Effector memory CD4-positive, alpha-beta T cell (primary cell): ENCODE measurements at places on chromosomes 1 and 21.

DNA sequence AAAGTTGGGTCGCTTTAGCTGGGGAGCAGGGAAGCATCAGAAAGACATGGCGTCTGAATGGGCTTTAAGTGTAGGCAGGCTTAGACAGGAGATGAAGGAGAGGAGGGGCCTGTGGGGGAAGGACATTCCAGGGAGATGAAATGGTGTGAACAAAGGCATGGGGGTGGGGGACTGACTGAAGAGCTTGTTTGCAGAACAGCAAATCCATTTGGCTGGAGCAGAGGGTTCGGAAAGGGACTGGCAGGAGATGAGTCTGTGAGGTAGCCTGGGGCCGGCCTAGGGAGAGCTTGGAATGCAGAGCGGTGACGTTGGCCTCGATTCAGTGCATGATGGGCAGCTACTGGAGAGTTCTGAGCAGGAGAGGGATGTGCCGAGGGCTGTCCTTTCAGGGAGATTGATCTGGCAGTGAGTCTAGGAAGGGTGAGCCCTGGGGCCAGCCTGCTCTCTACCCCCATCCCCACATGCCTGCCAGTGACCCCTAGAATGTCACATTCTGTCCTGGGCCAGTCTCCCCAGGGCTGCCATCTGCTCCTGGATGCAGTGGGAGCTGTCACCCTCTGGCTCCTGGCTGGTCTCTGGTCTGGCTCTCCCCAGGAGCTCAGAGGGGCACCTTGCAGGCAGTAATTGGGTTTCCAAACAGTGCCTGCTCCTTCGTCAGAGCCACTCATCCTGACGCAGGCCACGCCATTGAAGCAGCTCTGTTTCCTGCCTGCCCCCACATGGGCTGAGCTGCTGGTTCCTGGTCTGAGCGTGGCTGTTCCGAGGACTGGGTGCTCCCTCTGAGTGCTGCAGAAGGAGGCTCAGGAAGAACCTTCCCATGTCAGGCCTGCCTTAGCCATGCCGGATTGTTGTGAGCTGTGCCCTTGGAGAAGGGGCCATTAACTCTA, 22.3 kb upstream of the TMEM222 start:
- H3K27me3 ChIP-seq, result no peaks in the 10 kb centered on the region
- no peak for DNase-seq
- H3K4me3 ChIP-seq, result no peak overlapping the region
- H3K27ac ChIP-seq, result no peak overlapping the region
- no peaks in the 10 kb centered on the region for H3K4me1 ChIP-seq

- no peaks in the 10 kb centered on the region for H3K36me3 ChIP-seq
- H3K4me3 ChIP-seq, result no peak overlapping the region
- no peak overlapping the region for H3K27ac ChIP-seq
Measured at GRCh38 chr1:9861360-9861759, 37.6 kb upstream of the CLSTN1 start.

- peaks cover 12% of the 10 kb centered on the region for H3K36me3 ChIP-seq
- peak; percentile 91 for DNase-seq
- no peaks in the 10 kb centered on the region for H3K27me3 ChIP-seq
- H3K27ac ChIP-seq, result peak within 1 kb of the TSS; percentile 83
- peaks cover 21% of the 10 kb centered on the region for H3K4me1 ChIP-seq
Measured at GRCh38 chr1:45521413-45522323, at the start of gene PRDX1. TSS of gene PRDX1 (minus strand) at chr1:45521884. CDS start at chr1:45519043, 2,841 bp downstream.

GRCh38 chr1:242056988-242057744, 58.3 kb upstream of the MAP1LC3C start:
- H3K4me3 ChIP-seq, result no peak overlapping the region
- H3K27ac ChIP-seq, result no peak overlapping the region
- H3K27me3 ChIP-seq, result no peaks in the 10 kb centered on the region
- H3K4me1 ChIP-seq, result no peaks in the 10 kb centered on the region
- no peaks in the 10 kb centered on the region for H3K36me3 ChIP-seq

GRCh38 chr1:58058323-58058722, 488.2 kb downstream of the OMA1 start:
- H3K4me1 ChIP-seq, result no peaks in the 10 kb centered on the region
- no peaks in the 10 kb centered on the region for H3K27me3 ChIP-seq
- no peak for DNase-seq

DNA sequence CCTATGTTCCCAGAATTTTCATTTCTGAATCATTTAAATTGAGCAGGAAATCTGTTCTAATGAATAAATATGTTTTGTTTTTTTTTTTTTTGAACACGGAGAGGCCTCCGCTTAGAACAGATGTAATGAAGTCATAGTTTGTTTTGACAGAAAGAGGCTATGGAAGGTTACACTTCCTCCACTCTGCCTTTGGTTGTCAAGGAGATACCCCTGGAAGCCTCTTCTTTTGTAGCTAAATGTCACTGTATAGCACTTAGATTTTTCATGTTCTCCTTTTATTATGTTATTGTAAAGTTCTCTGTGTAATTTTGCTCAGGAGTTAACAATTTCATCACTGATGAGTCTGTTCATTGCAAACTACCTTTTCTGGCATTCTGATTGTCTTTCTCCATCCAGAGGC, 22.7 kb upstream of the GNG12 start:
- H3K4me3 ChIP-seq, result no peak overlapping the region
- H3K27ac ChIP-seq, result no peak overlapping the region
- H3K4me1 ChIP-seq, result no peaks in the 10 kb centered on the region
- no peaks in the 10 kb centered on the region for H3K36me3 ChIP-seq

GRCh38 chr1:201570181-201570885, 31.4 kb downstream of the NAV1 start:
- no peak overlapping the region for H3K27ac ChIP-seq
- H3K27me3 ChIP-seq, result no peaks in the 10 kb centered on the region
- no peak for DNase-seq
- H3K4me1 ChIP-seq, result no peaks in the 10 kb centered on the region
- H3K36me3 ChIP-seq, result no peaks in the 10 kb centered on the region

- no peak overlapping the region for H3K4me3 ChIP-seq
- no peaks in the 10 kb centered on the region for H3K36me3 ChIP-seq
- peaks cover 4% of the 10 kb centered on the region for H3K4me1 ChIP-seq
- peaks cover 28% of the 10 kb centered on the region for H3K27me3 ChIP-seq
- no peak for DNase-seq
Measured at GRCh38 chr1:156444407-156445001, 56.1 kb downstream of the MEF2D start.

DNA sequence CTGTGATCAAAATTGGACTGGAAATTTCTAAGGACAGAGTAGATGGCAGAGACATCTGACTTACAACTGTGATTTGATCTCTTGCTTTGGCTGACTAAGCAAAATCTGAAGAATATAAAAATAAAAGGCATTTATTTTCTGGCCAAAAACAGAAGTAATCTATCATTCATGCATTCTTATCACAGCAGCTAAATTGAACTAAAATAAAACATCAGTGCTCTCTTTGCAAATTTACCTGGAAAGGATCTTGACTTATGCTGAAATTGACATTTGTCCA, 81.4 kb upstream of the ZNF678 start:
- DNase-seq, result no peak
- H3K36me3 ChIP-seq, result no peaks in the 10 kb centered on the region
- no peaks in the 10 kb centered on the region for H3K4me1 ChIP-seq
- peaks cover 2% of the 10 kb centered on the region for H3K27me3 ChIP-seq

- H3K27ac ChIP-seq, result no peak overlapping the region
- H3K36me3 ChIP-seq, result no peaks in the 10 kb centered on the region
- DNase-seq, result no peak
- no peak overlapping the region for H3K4me3 ChIP-seq
Measured at GRCh38 chr1:228554107-228554506, 66.9 kb downstream of the RNF187 start.

DNA sequence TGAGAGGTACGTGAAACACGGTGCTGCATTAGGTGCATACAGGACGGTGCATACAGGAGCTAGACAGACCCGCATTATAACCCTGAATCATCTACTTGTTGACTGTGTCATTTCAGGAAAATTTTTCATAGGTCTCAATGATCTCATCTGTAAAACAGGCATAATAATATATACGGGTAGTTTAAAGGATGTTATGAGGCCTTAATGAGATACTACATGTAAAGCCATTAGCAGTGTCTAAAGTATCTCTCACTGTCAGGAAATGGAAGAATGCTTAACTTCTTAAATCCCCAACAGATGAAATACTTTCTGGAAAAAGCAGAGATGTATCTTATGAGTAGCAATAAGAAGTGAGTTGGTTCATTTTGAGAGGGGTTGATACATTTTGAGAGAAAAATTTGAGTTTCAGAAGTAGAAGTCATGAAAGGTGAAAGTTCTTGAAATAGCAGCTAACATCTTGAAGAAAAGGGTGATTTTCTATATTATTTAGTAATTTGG, 669.6 kb downstream of the PTPRC start:
- no peak overlapping the region for H3K4me3 ChIP-seq
- no peaks in the 10 kb centered on the region for H3K36me3 ChIP-seq
- H3K4me1 ChIP-seq, result no peaks in the 10 kb centered on the region
